ENCODE measurements at places on chromosomes 7 and 10.

DNA sequence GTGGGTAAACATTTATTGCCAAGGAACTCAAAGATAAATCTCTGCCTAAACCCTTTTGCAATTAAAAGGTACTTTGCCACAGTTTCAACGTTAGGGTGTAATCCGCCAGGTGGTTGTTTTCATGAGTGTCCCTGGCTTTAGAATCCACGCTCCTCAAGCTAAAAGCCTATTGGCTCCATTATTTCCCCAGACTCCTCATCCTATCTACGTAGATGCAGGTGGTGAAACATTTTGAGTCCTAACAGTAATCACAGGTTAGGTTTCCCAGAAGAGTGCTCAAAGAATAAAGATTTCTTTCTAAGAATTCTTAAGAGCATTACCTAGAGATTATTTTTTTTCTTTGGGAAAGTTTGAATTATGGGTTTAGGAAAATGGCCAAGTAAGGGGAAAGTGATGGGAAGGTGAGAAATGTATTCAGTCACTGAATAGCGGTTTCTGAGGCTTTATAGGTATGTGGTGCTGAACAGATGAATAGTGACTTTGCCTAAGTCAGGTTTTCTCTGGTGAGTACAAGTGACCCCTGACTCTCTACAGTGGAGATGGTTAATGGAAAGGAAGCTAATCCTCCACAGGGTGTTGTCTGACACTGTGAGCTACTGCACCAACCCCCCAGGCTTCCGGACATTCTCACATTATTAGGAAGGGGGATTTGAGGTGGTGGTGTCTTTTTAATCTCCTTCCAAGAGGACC is 60.2 kb downstream of the NRP1 start:
- DNase-seq: no peak

- DNase-seq: no peak
Measured at GRCh38 chr10:106535304-106535953, 629.1 kb downstream of the SORCS1 start.

- DNase-seq: no peak
Measured at GRCh38 chr7:22419488-22419887, 62.5 kb upstream of the RAPGEF5 start.

- DNase-seq: no peak
Measured at GRCh38 chr7:39504963-39505362, 61.2 kb upstream of the YAE1 start.

DNA sequence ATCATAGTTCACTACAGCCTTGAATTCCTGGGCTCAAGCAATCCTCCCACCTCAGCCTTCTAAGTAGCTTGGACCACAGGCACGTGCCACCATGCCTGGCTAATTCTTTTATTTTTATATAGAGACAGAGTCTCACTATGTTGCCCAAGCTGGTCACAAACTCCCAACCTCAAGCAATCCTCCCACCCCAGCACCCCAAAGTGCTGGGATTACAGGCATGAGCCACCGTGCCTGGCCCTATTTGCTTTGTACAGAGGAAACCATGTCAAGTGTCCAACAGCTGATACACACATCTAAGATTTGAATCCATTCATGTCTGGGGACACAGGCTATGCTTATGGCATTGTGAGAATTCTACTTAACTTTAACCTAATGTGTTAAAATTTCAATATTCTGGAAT is 29.9 kb upstream of the MPP7 start:
- no peak for DNase-seq

DNA sequence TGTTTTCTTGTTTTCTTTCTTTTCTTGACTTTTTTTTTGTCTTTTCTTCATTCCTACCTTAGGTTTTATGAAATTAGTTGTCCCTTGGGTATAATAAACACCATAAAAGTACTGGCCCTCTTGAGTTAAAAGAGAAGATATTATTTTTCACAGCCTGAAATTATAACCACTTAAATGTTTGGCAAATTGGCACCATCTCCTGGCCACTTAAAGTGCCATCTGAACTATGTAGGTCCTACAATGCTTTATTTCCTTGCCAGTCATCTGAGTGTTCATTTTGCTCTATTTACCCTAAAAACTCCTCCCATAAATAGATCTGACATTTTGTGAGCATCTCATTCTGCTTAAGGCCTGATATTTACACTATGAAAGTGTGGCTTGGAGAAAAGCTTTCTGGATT is 98.9 kb upstream of the PRKCQ start:
- DNase-seq: no peak

GRCh38 chr10:125591886-125592285 is 91.1 kb downstream of the TEX36 start:
- DNase-seq: no peak

GRCh38 chr7:129529643-129530042 is 27.3 kb downstream of the SMKR1 start:
- no peak for DNase-seq

DNA sequence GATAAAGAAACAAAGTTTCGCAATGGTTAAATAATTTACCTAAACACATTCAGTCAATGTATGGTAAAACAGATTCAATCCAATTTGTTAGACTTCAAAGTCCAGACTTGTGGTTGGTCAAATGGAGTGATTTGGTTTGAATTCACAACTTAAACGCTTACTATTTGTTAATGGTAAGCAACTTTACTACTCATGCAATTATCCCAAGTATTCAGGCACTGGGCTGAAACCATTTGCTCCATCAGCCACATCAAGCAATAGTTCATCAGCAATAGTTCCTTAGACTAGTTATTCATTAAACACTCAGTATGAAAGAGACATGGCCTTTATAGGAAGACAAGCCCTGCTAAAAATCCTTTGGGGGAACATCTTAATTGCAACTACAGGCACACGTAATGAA is 253.0 kb downstream of the AGMO start:
- DNase-seq: no peak

DNA sequence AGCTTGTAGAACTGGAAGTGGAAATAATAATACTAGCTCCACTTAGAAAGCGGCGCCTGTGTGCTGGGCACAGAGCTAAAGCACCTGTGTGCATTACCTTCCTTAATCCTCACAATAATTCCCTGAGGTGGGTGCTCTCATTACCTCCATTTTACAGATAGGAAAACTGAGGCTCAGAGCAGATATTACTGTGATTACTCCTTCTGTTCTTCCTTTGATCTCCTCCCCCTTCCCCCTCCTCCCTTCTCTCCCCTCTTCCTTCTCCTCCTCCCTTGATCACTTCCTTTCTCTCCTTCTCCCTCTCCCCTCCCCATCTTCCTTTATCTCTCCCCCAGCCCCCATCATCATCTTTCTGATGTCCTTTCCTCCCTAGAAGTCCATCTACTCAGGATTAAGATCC is 55.0 kb downstream of the C10orf105 start:
- DNase-seq: no peak

- DNase-seq: no peak
Measured at GRCh38 chr10:79230328-79230830, 116.9 kb upstream of the PPIF start.

Measured in thoracic aorta (tissue), 2 donors.